Activated T-cell treated with anti-CD3 and anti-CD28 coated beads, Interleukin-2, amount 50 U/mL, for 72 hours (primary cell): ENCODE measurements at places on chromosomes 4 and X. TPM values are rescaled to one million over a fixed set of nuclear protein-coding genes. Genes with fewer than 3 reads are reported as not detected.

The YY2 gene
- total RNA-seq: 1.0 TPM

The PLXNB3 gene
- 1.7 TPM for total RNA-seq

The GLUD2 gene
- 0.26 TPM for total RNA-seq

The ARHGAP10 gene
- 9.3 TPM for total RNA-seq

The TMEM144 gene
- total RNA-seq: not detected
